ENCODE measurements at places on chromosomes 16 and 17.

DNA sequence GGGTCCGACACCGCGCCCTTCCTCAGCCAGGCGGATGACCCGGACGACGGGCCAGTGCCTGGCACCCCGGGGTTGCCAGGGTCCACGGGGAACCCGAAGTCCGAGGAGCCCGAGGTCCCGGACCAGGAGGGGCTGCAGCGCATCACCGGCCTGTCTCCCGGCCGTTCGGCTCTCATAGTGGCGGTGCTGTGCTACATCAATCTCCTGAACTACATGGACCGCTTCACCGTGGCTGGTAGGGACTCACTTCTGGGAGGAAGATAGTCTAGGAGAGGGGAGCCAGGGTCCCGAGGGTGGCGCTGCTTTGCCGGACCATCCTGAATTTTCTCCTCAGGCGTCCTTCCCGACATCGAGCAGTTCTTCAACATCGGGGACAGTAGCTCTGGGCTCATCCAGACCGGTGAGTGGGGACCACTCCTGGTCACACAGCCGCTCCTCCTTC lies 601 bp downstream of the SPNS1 start:
- no peak for DNase-seq

GRCh38 chr17:80096561-80097021 lies 4.8 kb upstream of the GAA start:
- no peak for DNase-seq

GRCh38 chr16:56988161-56988947 lies 1.0 kb upstream of the NLRC5 start:
- DNase-seq: no peak

DNA sequence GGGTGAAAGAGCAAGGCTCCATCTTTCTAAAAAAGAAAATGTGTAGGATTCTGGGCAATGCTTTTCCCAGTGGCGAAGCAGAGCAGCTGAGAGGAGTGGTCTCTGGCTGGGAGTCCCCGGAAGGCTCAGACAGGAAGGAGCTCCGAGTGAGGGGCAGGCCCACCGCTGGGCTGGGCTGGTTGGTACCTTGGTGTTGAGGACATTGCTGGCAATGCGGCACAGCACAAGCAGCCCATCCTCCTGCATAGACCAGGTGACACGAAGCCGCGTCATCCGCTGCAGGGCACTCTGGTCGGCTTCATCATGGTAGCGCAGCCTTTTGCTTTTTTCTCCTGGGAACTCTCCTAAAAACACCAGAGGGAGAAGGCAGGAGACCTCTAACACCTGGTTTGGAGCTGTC lies 63.9 kb downstream of the GTF3C1 start:
- DNase-seq: no peak

DNA sequence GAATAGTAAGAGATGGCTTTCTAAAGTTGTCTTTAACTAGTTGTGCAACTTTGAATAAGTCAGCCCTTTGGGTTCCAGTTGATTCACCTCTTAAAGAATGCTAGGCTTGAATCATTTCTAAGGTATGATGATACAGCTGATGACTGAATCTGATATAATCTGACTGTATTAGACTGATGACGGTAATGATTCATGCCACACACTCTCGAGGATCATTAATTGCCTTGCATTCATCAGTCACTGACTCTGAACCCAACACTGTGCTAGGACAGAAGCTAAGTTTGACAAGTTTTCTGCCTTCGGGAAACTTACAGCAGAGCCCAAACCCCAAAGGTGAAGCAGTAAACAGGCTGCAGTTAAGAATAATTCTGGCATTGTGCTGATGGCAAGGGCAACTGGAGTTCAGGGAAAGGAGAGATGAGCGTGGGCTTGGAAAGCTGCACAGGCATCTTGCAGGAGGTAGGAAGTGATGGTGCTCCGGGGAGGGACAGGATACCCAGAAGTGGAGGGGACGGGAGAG lies 25.8 kb downstream of the ASIC2 start:
- DNase-seq: peak; percentile 86

DNA sequence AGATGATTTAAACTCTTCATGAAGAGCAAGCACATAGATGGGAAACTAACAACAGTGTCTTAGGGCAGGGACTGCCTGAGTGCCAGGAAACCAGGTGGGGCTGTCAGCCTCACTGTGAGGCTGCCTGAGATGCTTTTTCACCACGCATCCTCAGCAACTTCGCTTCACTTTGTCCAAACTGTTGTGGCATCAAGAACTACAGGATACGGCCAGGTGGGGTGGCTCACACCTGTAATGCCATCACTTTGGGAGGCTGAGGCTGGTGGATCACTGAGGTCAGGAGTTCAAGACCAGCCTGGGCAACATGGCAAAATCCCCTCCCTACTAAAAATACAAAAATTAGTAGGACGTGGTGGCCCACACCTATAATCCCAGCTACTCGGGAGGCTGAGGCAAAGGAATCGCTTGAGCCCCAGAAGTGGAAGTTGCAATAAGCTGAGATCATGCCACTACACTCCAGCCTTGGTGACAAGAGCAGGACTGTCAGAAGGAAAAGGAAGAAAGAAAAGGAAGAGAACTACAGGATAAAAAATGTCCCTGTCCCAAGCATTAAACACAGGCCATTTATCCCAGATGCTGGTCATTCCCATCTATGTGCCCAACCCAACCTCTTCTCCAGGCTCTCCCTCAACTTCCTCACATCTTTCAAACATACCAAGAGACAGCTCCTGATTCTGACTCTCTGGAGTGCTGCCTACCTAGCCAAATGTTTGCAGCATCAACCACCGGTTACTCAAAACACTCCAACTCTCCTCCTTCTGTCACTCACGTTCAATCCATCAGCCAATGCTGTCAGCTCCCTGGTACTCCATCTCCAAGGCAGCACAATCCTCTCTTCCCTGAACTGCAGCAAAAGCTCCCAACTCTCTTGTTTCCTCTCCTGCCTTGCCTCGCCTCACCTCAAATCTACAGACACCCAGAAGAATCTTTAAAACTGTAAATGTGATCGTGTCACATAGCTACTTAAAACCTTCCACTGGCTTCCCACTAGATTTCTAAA lies 1.6 kb downstream of the EIF4A3 start:
- no peak for DNase-seq

GRCh38 chr16:9102379-9102778 lies 10.9 kb downstream of the HAPSTR1 start:
- peak; percentile 91 for DNase-seq

- DNase-seq: peak; percentile 56
These were observed 382 bp downstream of the PITPNA start for GRCh38 chr17:1562176-1562643.

DNA sequence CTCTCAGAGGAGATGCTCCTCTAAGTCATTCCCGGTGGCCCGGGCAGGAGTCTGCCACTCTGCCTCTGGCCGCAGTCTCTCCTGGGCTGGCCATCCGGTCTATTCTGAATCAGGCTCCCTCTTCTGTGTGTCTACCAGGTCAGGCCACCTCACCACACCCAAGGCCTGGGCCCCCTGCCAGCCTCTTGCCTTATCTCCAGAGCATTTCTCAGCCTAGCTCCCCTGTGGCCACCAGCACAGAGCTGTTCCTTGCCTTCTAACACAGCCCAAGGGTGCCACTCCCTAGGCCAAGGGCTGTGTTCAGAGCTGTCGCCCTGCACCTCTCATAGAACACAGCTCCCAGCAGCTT lies 55.3 kb downstream of the MYO18A start:
- no peak for DNase-seq

- no peak for DNase-seq
These were observed 9.4 kb downstream of the CTRL start for GRCh38 chr16:67922221-67922620.

DNA sequence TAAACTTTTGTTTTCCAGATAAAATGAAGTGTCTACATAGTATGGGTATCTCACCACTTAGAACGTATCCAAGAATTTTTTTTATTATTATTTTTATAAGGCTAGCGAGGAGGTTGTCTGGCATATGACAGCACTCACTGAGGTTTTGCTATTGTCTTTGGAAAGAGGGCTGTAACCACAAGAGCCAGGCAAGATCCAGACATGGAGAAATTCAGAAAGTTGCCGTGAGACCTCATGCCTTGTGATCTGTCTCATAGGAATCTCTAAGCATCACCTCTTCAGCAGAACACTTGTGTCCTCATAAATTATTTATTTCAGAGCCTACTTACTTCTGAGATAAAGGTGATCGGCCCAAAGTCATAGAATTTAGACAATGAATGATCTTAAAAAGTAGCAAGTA lies 410.8 kb downstream of the CDH11 start:
- DNase-seq: peak; percentile 96

DNA sequence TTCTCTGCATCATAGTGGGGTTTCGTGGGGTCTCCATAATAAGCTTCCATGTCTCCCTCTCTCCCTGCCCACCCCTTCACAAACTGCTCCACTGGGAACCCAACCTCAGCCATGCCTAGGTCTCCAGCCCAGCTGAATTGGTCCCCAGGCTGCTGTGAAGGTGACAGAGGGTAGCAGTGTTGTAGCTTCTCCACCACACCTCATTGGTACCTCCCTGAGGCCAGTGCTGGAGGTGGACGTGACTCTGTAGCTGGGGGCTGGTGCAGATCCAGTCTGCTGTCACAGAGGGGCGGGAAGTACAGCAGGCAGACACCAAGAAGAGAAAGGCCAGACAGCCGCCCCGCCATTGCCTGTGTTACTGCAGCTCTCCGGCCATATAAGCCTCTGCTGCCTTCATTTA lies 82.1 kb downstream of the OR1D5 start:
- no peak for DNase-seq

DNA sequence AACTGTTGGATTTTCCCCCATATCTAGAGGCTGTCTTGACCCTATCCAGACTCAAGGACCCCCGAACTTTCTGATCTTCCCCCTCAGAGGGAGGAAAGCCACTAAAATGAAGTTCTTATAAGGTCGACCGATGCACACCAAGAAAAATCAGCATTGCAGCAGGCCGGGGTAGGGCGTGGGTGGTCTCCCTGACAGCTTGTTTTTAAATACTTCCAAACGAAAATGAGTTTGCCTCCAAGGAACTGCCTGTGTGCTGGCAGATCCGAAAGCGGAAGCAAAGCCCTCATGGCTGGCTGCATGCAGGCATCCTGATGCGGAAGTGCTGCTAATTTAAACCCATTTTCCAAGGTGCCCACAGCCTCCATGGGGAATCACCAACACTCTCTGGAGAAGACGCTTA lies 374.3 kb upstream of the XYLT1 start:
- DNase-seq: no peak

GRCh38 chr16:52141871-52142270 lies 405.1 kb downstream of the TOX3 start:
- DNase-seq: peak; percentile 32

DNA sequence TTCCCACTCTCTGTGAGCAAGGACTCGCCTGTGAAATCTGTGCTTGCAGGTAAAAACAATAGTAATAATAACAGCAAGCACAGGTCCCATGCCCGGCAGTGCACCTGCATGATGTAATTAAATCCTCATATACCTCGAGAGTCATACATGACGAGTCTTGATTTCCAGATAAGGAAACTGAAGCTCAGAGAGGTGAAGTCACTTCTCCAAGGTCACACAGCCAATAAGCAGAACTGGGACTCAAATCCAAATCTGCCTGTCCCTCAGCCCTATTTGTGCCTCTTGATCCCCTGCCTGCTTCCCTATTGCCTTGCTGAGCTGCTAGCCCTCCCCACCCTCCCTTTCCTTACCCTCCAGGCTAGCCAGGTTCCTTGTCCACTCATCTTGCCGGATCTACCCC lies 38.0 kb upstream of the CPNE2 start:
- DNase-seq: no peak
